IPS DF 6.9 (cell line): ENCODE measurements at places on chromosomes 7 and 10.
A peak's percentile ranks its signal among the peaks of the same experiment; 100 is the strongest.

GRCh38 chr7:70695795-70696083 lies 436.2 kb upstream of the GALNT17 start:
- DNase-seq, result no peak
- peaks cover 5% of the 10 kb centered on the region for H3K27me3 ChIP-seq
- H3K4me1 ChIP-seq, result peaks cover 8% of the 10 kb centered on the region
- H3K27ac ChIP-seq, result no peak overlapping the region
- peak overlapping the region; percentile 99; the same call in 1 of the 2 replicates for H3K4me3 ChIP-seq

- no peak for DNase-seq
- H3K27ac ChIP-seq, result no peak overlapping the region
- no peak overlapping the region for H3K4me3 ChIP-seq
- no peaks in the 10 kb centered on the region for H3K36me3 ChIP-seq
- no peaks in the 10 kb centered on the region for H3K27me3 ChIP-seq
These were observed 115.9 kb downstream of the GPR85 start for GRCh38 chr7:112970771-112971170.

DNA sequence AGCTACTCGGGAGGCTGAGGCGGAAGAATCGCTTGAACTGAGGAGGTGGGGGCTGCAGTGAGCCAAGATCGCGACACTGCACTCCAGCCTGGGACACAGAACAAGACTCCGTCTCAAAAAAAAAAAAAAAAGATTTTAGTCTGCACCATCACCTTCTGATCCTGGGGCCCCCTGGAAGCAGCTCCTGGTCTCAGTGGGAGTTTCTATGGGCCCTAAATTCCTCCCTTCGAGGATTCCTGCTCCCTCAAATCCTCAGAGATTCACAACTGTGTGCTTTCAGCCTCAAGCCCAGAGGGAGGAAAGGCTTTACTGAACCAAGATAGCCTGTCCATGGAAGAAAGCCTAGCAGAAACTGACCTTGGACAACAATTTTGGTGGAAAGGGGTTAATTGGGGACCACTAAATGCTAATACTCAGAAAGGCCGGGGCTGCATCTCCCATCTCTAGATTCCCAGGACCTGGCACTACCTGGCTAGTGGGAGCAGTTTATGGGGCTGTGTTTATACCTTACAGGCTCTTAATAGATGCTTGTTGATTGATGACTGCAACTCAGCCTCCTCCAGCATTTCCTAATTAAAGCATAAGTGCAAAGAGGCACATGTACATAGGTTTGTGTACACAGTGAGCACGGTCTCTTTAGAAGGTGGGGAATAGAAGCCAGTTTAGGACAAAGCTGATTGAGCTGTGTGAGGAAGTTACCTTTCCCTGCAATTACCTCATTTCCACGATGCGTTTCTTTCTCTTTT lies 9.2 kb upstream of the FGFR2 start:
- H3K4me3 ChIP-seq, result no peak overlapping the region
- H3K27ac ChIP-seq, result no peak overlapping the region
- H3K4me1 ChIP-seq, result no peaks in the 10 kb centered on the region; the same call in 1 of the 2 replicates
- no peaks in the 10 kb centered on the region for H3K27me3 ChIP-seq

DNA sequence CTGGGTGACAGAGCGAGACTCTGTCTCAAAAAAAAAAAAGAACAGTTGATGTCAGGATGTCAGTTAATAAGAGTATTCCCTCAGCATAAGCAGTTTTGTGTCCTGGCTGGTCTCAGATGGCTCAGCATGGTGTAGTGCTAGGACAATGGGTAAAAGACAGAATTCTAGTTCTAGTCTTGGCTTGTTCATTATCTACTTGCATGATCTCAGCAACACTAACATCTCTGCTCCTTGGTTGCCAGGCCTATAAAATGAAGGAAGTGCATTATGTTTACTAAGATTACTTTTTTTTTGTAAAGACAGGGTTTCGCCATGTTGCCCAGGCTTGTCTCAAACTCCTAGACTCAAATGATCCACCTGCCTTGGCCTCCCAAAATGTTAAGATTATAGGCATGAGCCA lies 84.3 kb upstream of the SP8 start:
- no peak overlapping the region for H3K4me3 ChIP-seq
- DNase-seq, result no peak
- no peaks in the 10 kb centered on the region for H3K4me1 ChIP-seq
- H3K27ac ChIP-seq, result no peak overlapping the region
- no peaks in the 10 kb centered on the region for H3K36me3 ChIP-seq
- no peaks in the 10 kb centered on the region for H3K27me3 ChIP-seq

- H3K4me1 ChIP-seq, result no peaks in the 10 kb centered on the region; the same call in 1 of the 2 replicates
- DNase-seq, result no peak
- no peak overlapping the region for H3K27ac ChIP-seq
These were observed 113.4 kb downstream of the ST7 start for GRCh38 chr7:117066668-117067067.

- H3K27ac ChIP-seq, result no peak overlapping the region
- H3K4me1 ChIP-seq, result no peaks in the 10 kb centered on the region
- DNase-seq, result no peak
- no peak overlapping the region for H3K4me3 ChIP-seq
- no peaks in the 10 kb centered on the region for H3K36me3 ChIP-seq
- H3K27me3 ChIP-seq, result no peaks in the 10 kb centered on the region
These were observed 76.1 kb downstream of the ZNF277 start for GRCh38 chr7:112282476-112283188.

DNA sequence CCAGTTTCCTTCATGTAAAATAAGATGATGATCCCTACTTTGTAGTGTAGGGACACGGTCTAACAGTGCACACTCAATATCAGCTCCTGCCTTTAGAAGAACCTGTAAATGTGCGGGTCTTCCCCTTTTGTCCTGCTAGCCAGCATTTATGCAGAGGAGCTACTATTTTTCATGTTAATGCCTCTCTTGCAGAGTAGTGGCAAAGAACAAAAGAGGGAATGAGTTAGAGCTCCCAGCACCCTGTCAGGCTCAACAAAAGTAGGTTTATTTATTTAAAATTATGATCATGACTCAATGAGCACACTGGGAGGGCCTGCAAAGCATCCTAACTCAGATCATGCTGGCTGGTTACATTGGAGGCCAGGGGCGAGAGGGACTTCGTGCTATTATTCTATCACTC lies 414.5 kb upstream of the COBL start:
- no peak overlapping the region for H3K4me3 ChIP-seq
- peaks cover 28% of the 10 kb centered on the region for H3K27me3 ChIP-seq
- DNase-seq, result no peak

DNA sequence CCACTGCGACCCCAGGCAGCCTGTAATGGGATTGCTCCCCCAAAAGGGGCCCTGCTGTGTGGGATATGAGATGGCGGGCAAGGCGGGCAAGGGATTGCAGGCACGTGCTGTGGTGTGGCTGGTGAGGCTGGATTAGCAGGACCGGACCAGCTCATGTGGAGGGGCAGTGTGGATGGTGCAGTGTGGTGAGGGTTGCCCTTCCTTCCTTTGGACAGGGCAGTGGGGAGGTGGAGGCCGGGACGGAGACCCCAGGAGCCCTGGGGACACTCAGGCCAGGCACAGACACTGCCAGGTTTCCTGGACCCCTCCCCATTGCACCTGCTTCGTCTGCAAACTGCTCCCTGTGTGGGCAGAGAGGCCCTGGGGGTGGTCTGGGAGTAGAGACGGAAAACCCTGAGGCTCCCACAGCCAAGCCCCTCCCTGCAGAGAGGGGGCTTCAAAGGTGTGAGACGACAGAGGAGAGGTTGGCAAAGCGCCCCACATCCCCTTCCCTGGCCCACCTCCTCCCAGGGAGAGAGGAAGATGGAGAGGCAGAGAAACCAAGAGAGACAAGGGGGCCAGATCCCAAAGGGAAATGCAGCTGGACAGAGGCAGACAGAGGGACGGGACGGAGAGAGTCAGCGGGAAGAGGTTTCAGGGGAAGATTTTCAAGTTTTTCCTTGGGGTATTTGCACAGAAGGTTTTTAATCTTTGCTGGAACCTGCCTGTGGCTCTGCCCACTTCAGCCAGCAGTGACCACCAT lies 89.2 kb downstream of the MICALL2 start:
- DNase-seq, result no peak
- H3K27me3 ChIP-seq, result no peaks in the 10 kb centered on the region
- H3K4me1 ChIP-seq, result peaks cover 2% of the 10 kb centered on the region
- H3K27ac ChIP-seq, result no peak overlapping the region
- H3K4me3 ChIP-seq, result no peak overlapping the region

- no peaks in the 10 kb centered on the region for H3K36me3 ChIP-seq
- DNase-seq, result no peak
- no peaks in the 10 kb centered on the region for H3K27me3 ChIP-seq
These were observed 466.1 kb upstream of the C7orf33 start for GRCh38 chr7:148124477-148124876.

GRCh38 chr10:29257784-29258135 lies 31.1 kb upstream of the LYZL1 start:
- H3K27ac ChIP-seq, result no peak overlapping the region
- peaks cover 1% of the 10 kb centered on the region; the same call in 1 of the 2 replicates for H3K4me1 ChIP-seq
- no peaks in the 10 kb centered on the region for H3K36me3 ChIP-seq
- no peaks in the 10 kb centered on the region for H3K27me3 ChIP-seq
- H3K4me3 ChIP-seq, result no peak overlapping the region
